Kidney (tissue), 22 donors: ENCODE measurements at places on chromosomes 13 and 19. TPM values are rescaled to one million over a fixed set of nuclear protein-coding genes. Genes with fewer than 3 reads are reported as not detected.

- no peak for DNase-seq
Measured at GRCh38 chr13:21884965-21885567, 214.2 kb downstream of the FGF9 start.

DNA sequence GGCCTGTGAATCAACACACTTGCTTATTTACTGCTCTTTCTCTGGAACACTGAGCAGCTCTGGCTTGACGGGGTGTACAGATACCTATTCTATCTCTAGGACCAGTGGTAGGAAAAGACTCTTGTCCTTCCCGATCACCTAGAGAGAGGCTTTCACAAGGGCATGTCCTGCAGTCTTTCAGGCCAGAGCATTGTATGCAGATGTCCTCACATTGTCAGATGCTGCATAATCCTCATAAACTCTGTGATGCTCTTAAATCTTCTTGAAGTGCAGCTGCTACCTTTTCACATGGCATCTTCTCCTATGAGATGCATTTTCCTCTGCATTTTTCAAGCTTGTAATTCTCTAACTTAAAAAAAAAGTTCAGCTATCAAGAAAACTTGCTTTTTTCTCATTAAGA is 369.4 kb downstream of the OLFM4 start:
- DNase-seq = no peak

GRCh38 chr19:52198678-52199077 is 8.8 kb downstream of the PPP2R1A start:
- no peak for DNase-seq

The LGALS14 gene
- total RNA-seq = not detected

The IGFL3 gene
- not detected for total RNA-seq

The SKA3 gene
- total RNA-seq = 1.9 TPM
